Left renal pelvis (tissue), 4 donors: ENCODE measurements at places on chromosomes 7 and 10. TPM values are rescaled to one million over a fixed set of nuclear protein-coding genes. Genes with fewer than 3 reads are reported as not detected.

- DNase-seq: no peak
Observed at GRCh38 chr7:126993626-126994213, 259.0 kb downstream of the GRM8 start.

CYP26A1 gene
- polyA plus RNA-seq: 0.14 TPM

- no peak for DNase-seq
Observed at GRCh38 chr10:32155075-32155516, 98.9 kb upstream of the KIF5B start.

DNA sequence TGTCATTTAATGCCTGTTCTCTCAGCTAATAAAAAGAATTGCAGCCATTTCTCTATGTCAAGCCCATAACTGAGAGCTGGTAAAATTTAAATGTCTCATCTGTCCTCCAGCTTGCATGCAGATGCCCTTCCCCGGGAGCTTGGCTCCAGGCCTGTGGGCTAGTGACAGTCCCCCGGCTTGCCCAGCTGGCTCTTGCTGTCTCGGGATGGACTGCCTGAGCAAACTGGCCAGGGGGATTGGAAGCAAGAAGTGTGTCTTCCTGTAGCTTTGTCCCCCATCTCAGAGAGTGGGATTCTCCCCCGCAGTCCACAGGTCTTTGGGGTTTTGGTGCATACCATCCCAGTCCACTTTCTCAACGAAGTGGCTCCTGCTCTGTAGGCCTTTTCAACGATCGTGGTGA is 53.9 kb upstream of the HMX3 start:
- DNase-seq: no peak

RNF133 gene
- not detected for polyA plus RNA-seq

DNA sequence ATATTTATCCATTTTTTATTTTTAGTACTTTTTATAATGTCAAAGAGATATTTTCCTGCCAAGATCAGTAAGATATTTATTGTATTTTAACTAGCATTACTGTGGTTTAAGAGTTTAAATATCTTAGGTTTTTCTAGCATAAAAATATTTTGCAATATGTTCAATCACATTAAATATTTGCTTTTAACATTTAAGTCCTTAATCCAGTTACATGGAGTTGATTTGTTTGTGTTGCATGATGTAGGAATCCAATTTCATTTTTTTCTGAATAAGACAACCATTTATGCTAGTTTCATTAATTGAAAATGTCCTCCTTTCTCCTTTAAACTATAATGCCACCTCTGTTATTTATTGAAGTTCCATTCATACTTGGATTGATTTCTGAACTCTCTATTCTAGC is 41.8 kb downstream of the CAV1 start:
- no peak for DNase-seq

GRCh38 chr7:85464042-85464651 is 277.3 kb upstream of the SEMA3D start:
- no peak for DNase-seq

CFAP43 gene
- polyA plus RNA-seq: 2.5 TPM

DNA sequence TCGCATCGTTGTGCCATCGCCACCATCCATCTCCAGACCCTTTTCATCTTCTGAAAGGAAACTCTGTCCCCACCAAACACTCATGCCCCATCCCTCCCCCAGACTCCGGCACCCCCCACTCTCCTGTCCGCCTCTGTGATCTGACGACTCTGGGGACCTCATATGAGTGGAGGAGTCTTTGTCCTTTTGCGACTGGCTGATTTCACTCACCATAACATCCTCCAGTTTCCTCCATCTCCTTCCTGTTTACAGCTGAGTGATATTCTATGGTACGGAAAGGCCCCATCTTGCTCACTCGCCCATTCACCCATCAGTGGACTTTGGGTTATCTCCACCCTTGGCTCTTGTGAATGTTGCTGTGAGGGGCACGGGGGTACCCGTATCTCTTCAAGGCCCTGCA is 11.8 kb upstream of the INSIG1 start:
- DNase-seq: no peak

DNA sequence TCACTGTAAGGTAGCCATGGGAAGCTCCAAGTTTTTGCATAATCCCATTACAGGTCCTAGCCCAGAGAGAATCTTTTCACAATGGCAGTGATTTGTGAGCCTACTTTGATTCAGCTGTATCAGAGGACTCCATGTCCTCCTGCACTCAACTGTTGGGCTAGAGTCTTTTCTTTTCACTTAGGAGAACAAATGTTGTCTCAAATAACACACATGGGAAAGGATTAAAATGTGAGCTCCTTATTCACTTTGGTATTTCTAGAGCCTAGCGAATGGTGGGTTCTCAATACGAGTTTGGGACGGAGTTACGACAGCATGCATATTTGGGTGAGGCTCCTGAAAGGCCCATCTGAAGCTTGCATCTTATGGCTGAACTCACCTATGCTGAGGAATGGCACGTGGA is 183.5 kb upstream of the STEAP4 start:
- no peak for DNase-seq

LRRD1 gene
- polyA plus RNA-seq: 0.40 TPM

PTPN20 gene
- 4.0 TPM for polyA plus RNA-seq

DNA sequence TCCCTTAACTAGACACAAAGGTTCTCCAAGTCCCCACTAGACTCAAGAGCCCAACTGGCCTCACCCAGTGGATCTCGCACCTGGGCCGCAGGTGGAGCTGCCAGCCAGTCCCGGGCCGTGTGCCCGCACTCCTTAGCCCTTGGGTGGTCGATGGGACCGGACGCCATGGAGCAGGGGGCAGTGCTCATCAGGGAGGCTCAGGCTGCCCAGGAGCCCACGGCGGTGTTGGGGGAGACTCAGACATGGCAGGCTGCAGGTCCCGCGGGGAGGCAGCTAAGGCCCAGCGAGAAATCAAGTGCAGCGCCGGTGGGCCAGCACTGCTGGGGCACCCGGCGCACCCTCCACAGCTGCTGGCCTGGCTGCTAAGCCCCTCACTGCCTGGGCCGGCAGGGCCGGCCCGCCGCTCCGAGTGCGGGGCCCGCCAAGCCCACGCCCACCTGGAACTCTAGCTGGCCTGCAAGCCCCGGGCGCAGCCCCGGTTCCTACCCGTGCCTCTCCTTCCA is 130.5 kb downstream of the RALA start:
- DNase-seq: no peak

- no peak for DNase-seq
Observed at GRCh38 chr10:15868006-15868405, 7.7 kb upstream of the MINDY3 start.

DNA sequence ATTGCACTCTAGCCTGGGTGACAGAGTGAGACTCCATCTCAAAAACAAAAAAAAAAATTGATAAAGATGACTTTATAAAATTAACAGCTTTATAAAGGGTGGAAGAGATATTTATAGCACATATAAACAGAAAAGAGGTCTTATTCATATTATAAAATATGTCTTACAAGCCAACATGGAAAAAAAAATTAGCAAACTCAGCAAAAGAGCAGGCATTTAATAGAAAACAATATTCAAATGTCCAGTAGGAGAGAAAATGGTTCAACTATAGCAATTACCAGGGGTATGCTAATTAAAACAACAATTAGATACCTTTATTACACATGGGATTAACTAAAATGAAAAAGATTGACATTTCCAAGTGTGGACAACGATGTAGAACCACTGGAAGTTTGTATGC is 929.1 kb downstream of the REEP3 start:
- DNase-seq: no peak

DNA sequence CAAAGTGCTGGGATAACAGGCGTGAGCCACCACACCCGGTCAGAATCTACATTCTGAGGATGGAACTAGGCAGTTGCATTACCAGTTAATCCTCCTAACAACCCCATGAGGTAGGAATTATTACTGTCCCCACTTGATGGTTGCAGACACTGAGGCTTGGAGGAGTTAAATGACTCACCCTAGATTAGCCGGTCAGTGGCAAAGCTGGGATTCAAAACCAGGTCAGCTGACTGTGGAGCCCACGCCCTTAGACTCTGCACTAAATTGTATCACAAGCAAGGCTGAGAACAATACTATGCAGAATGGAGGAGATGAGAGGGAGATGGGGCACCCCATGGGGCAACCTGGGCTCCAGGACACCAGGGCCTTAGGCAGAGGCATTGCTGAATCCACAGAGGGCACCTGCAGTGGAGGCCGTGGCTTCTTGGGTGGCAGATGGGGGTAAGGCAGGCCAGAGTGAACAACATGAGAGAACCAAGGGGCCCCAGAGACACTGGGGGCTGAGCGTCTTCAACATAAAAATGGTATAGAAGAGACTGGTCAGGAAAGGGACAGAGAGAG is 723.4 kb downstream of the PARD3 start:
- DNase-seq: no peak

NKX2-3 gene
- not detected for polyA plus RNA-seq

GRCh38 chr10:3625959-3626751 is 158.9 kb downstream of the KLF6 start:
- DNase-seq: no peak

DNA sequence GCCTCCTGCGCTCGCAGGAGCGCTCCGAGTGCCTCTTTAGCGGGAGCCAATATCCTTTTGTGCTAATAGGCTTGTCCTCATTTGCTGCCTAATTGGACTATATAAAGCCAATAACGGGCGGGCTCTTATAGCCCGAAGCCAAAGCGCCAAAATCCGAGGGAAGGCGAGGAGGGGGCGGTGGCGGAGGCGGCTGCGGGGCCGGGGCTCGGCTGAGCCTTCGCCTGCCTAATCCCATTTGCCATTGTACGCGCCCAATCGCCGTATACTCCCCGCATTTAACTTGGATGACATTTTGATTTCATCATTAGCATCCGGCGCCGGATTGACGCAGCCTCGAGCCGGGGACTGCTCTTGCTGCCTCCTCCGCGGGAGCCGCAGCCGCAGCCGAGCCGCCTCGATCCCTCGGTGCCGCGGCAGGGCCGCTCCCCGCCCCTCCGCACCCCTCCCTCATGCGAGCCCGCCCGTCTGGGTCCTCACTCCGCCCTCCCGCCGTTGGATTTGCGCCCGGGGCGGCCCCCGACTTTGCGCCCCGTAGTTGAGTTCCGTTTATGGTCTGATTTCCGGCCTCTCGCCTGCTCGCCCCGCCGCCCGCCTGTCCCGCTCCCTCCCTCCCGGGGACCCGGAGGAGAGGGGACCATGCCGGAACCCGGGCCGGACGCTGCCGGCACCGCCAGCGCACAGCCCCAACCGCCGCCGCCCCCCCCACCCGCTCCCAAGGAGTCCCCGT is at the start of gene HMX3:
Gene HMX3 (plus strand): TSS at position 556 of the 727 bp plus-strand sequence. CDS start 81 bp downstream, at position 637.
- no peak for DNase-seq

GRCh38 chr10:115084277-115084850 is 8.8 kb upstream of the ATRNL1 start:
- DNase-seq: no peak

DNA sequence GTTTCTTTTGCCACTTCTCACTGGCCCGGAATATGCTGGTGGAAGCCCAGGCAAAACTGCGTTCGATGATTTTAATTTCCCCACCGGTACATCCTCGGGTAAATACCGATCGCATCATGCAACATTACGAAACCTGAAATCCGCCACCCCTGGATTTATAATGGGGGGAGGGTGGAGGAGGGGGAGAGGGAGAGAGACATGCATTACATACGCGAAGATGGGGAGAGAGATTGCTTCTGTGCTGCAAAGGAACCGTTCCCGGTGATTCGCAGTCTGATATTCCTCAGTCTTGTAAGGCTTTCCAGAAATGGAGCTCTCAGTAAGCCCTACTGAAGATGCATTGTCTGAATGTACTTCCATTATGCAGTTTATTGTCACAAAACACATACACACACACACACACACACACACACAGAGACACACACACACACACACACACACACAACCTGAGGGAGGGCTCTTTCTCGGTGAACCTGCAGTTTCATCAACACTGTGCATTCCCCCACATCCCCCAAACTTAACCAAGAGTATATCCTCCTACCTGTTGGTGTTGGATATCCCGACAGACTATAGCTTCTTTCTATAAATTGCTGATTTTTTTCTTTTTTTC is 741 bp downstream of the GPR85 start:
- DNase-seq: no peak

KLHDC10 gene
- 49.4 TPM for polyA plus RNA-seq

PCGF6 gene
- polyA plus RNA-seq: 17.1 TPM

HOXA7 gene
- 29.5 TPM for polyA plus RNA-seq

ABCC2 gene
- 12.9 TPM for polyA plus RNA-seq

DNA sequence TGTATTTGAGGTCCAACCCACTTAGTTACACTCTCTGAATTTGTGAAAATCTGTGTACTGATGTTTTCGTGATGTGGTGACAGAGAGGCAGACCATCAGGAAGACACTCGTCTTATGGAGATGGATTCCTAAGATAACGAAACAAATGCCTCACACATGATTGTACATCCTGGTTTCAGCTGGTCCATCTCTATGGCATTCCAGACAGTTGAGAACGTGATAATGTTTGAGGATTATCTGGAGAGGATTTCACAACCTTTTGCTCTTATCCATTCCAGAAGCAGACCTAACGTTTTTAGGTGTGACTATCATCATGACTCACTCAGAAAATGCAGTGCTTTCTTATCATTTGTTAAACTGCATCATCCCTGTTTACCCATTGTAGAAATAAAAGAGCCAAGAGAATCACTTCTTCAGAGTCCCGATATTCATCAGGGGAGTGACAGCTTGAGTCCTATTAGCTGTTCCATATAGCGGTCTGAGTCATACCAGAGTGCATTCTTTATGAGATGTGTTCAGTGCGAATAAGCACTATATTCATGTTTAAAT is 74.5 kb downstream of the BMPER start:
- no peak for DNase-seq

PON1 gene
- polyA plus RNA-seq: 0.39 TPM

DNA sequence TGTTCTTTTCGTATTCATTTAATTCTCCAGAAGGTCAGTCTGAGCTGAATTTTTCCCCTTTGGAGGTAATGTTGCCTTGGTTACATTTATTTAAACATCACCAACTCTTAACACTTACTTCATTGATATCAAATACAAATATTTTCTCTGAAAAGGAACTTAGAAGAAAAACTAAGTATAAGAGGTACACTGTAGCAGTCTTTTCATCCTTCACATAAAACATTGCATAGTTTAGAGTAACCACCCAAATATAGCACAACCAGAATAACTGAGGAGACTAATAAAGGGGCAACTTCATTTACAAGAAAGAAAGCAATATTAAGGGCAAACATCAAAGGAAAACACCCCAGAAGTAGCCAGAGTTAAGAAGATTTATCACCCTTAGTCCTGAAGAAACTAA is 1115.0 kb upstream of the POT1 start:
- DNase-seq: no peak

- DNase-seq: no peak
Observed at GRCh38 chr10:61905837-61906561, 4.5 kb downstream of the ARID5B start.

- DNase-seq: no peak
Observed at GRCh38 chr7:44757739-44758138, 9.1 kb downstream of the ZMIZ2 start.

- no peak for DNase-seq
Observed at GRCh38 chr10:132693676-132694075, 92.3 kb downstream of the NKX6-2 start.

- no peak for DNase-seq
Observed at GRCh38 chr7:46133072-46133471, 212.0 kb upstream of the IGFBP3 start.

DNA sequence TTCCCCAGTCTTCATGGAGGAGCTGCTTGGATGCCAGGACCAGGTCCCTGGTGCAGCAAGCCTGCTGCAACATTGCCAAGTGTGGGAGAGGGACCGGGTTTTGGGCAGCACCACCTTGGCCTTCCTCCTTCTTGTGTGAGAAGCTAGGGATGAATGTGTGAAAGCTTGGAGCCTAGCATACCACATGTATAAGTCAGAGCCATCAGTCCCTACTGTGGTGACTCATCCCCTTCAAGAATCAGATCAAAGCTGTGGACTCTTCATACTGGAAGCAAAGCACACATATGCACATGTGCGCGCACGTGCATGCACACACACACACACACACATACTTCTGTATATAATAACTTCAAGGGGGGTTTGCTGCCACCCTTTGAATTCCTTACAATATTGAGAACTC is 527.8 kb downstream of the LRMDA start:
- DNase-seq: no peak

- DNase-seq: no peak
Observed at GRCh38 chr7:80781561-80781979, 137.3 kb downstream of the SEMA3C start.
